ENCODE measurements at places on chromosomes 2 and 18.

DNA sequence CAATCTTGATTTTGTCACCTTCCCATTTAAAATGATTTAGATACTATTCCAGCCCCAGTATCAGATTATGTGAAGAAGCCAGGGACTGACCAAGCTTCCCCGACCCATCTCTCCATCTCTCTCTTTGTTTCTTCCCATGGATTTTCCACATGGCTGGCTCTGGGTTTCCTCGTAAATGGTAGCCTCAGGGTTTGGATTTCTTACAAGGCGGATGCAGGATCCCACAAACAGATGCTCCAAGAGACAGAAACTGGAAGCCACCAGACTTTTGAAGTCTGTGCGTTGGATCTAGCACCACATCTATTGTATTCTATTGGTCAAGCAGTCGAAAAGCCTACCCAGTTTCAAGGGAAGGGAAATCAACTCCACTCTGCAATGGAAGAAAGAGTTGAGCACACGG is 46.0 kb upstream of the SPHKAP start:
- DNase-seq, result no peak

GRCh38 chr2:10792001-10792634 is 20.5 kb downstream of the PDIA6 start:
- DNase-seq, result peak; percentile 22

GRCh38 chr2:174486563-174487107 is at the start of gene GPR155:
Gene GPR155, minus strand, starts transcription at chr2:174487029. Its CDS starts 5,073 bp downstream, at chr2:174481956.
- no peak for DNase-seq

- no peak for DNase-seq
These were observed 53.6 kb downstream of the SMAD2 start for GRCh38 chr18:47876813-47877212.

DNA sequence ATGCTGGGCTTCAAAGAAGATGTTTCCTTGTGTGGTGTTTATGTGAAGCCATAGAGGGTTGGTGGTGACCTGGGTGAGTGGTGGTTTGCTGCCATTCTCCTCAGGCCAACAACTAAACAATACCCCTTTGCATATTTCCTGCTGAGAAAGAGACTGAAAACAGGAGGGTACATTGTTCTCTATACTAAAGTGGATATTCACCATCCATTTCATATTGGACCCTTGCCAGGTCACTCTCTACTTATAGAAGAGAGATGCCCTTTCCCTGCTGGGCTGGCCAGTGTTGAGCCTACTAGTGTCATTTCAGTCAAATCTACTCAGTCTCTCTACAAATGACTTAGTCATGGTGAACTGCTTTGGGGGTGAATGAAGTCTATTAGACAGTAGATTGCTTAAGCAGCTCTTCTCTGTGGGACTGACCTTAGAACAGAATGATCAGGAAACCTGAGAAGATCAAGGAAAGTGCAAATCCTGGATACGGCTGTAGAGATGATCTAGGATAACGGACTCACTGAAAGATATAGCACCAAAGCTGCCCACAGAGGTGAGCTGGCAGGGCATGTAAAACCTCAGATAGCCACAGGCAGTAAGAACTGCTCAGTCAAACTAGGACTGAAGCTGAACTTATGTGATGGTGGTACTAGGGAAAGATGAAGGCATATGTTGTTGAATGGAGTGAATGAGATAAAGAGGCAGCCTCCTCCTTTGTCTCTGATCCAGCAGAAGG is 154.9 kb downstream of the MYO3B start:
- DNase-seq, result no peak

- DNase-seq, result no peak
These were observed 60.6 kb downstream of the IL1R2 start for GRCh38 chr2:102052365-102052764.

- DNase-seq, result no peak
These were observed 211.8 kb upstream of the STON1 start for GRCh38 chr2:48318116-48318515.

GRCh38 chr2:135850892-135851668 is 14.1 kb upstream of the LCT start:
- no peak for DNase-seq

DNA sequence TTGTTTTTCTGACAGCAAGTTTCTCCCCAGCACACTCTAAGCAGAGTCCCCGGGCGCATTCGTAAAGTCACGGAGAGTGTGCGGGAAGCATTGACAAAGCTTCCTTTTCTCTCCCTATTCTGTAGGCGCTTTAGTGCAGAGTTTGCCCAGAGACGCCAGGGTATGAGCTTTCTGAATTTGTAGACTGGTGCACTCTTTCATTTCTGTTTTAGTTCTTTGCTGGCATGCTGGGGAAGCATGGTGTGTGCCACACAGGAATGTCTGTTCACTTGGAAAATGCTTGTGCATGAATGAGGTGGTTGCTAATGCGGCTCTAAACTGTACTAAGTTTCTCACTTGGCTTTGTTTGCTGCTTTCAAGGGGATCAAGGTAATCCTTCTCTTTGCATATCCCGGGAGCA is 102.6 kb downstream of the RTN4 start:
- no peak for DNase-seq
